ENCODE measurements at places on chromosomes 1 and 21.

DNA sequence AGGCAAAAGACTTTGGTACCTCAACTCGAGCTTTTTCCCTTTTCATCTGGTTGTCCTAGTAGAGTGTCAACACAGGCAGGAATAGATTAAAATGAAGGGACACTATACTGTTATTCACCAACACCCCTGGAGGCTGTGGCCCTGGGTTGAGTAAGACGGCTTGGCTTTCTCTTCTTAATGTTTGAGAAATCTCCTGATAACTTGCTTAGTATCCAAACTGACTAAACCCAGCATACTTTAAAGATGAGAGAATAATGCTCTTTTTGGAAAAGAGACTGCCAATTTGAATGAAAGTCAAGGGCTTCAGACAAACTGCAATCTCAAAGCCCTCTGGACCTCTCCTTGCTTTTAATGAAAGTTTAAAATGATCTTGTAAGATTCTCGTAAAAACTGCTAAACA is 2.6 kb upstream of the SLC30A1 start:
- no peak for DNase-seq

GRCh38 chr1:17393230-17393629 is 21.2 kb downstream of the PADI6 start:
- no peak for DNase-seq

DNA sequence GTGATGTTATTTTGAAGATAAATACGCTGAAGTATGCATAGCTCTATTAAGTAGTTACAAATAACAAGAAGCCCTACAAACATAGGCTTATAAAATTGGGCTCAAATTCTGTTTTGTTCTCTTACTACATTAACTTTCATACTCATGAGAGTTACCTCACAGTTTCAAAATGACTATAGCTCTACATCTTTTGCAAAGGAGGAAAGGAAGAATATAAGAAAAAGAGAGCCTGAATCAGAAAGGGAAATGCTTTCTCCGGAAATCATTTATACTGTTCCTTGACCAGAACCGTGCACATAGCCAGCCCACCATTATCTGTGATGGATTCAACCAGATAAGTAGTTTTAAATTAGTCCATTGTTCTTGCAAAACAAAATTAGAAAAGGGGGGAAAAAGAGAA is 1252.1 kb downstream of the NCAM2 start:
- DNase-seq = no peak

GRCh38 chr1:92774407-92774806 is 10.5 kb downstream of the EVI5 start:
- DNase-seq = no peak

DNA sequence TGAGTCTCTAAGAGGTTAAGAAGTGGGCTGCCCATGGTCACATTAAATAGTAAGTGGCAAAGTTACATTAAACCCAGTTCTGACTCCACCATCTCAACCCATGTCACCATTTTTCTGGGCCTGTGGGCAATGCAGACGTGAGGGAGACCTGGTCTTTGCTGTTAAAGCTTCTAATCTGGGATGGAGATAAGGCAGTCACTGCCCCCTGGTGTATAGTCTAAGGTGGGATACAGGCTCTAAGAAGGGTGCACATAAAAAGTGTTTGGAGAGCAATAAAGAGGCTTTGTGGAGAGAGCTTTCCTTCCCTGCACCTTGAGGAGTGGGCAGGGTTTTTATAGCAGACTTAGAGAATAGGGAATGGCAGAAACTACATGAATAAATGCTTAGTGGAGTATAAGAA is 141.3 kb downstream of the ROR1 start:
- no peak for DNase-seq

- no peak for DNase-seq
Measured at GRCh38 chr1:184283999-184284398, 102.8 kb upstream of the C1orf21 start.

GRCh38 chr1:243814718-243815117 is 35.3 kb downstream of the AKT3 start:
- no peak for DNase-seq

GRCh38 chr1:6143395-6143794 is 36.7 kb downstream of the CHD5 start:
- DNase-seq = no peak

DNA sequence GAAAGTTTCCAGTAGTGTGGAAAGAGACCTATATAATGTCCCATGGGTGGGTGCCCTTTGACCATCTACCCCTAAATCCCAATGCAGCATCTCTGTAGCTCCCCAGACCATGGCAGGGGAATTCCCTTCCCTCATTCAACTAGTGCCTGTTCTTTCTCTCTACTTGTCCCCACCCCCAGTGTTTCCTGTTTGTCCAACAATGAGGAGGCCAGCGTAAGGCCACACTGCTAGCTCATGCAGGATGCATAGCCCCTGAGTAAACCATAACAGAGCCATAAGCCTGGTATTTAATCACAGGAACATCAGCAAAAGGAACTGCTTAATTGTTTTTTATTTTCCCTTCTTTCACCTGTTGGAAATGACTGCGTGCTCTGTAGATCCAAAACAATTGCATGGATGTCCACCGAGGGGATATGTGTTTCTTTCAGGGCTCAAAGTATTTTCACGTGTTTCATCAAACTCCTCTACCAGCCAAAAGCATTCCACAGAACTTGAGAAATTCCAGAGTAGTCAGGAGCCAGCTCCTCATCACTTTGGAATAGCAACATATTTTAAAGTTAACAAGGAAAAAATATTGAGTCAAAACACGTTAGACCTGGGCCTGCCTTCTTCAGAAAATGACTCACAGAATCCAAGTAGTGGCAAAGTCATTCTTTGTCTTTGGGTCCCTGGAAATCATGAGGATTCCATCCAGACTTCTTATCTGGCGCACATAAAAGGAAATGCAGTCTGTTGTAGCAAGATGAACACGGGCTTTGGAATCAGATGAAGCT is 162.5 kb upstream of the SGIP1 start:
- no peak for DNase-seq

DNA sequence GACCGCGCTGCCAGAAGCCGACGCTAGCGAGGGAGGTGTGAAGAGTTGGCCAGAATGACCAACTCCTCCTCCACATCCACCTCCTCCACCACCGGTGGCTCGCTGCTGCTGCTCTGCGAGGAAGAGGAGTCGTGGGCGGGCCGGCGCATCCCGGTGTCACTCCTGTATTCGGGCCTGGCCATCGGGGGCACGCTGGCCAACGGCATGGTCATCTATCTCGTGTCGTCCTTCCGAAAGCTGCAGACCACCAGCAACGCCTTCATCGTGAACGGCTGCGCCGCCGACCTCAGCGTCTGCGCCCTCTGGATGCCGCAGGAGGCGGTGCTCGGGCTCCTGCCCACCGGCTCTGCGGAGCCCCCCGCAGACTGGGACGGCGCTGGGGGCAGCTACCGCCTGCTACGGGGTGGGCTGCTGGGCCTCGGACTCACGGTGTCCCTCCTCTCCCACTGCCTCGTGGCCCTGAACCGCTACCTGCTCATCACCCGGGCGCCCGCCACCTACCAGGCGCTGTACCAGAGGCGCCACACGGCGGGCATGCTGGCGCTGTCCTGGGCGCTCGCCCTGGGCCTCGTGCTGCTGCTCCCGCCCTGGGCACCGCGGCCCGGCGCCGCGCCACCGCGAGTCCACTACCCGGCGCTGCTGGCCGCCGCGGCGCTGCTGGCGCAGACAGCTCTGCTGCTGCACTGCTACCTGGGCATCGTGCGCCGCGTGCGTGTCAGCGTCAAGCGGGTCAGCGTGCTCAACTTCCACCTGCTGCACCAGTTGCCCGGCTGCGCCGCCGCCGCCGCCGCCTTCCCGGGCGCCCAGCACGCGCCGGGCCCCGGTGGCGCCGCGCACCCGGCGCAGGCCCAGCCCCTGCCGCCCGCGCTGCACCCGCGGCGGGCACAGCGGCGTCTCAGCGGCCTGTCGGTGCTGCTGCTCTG is 1.2 kb downstream of the GPR88 start:
- no peak for DNase-seq

- DNase-seq = no peak
Measured at GRCh38 chr1:11990303-11991032, 10.2 kb downstream of the MFN2 start.

DNA sequence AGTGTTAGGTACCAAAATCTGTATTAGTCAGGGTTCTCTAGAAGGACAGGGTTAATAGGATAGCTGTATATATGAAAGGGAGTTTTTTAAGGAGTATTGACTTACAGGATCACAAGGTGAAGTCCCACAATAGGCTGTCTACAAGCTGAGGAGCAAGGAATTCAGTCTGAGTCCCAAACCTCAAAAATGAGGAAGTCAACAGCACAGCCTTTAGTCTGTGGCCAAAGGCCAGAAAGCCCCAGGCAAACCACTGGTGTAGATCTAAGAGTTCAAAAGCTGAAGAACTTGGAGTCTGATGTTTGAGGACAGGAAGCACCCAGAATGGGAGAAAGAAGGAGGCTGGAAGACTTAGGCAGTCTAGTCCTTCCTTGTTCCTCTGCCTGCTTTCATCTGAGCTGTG is 487.5 kb upstream of the CHRM3 start:
- no peak for DNase-seq

DNA sequence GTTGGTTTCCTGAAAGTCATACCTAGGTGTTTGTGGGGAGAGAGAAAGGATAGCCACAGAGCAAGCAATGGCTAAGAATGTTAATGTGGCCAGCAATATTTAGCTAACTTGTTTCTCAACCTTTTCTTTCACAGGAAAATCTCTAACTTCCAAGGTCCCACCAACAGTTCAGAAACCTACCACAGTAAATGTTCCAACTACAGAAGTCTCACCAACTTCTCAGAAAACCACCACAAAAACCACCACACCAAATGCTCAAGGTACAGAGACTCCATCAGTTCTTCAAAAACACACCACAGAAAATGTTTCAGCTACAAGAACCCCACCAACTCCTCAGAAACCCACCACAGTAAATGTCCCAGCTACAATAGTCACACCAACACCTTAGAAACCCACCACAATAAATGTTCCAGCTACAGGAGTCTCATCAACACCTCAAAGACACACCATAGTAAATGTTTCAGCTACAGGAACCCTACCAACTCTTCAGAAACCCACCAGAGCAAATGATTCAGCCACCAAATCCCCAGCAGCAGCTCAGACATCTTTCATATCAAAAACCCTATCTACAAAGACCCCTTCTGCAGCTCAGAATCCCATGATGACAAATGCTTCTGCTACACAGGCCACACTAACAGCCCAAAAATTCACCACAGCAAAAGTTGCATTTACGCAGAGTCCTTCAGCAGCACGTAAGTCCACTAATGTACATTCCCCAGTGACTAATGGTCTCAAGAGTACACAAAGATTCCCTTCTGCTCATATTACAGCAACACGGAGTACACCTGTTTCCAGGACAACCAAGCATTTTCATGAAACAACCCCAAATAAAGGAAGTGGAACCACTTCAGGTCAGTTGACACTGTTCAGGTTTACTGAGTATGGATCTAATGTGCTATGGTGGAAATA is 15.3 kb downstream of the CD55 start:
- DNase-seq = no peak

DNA sequence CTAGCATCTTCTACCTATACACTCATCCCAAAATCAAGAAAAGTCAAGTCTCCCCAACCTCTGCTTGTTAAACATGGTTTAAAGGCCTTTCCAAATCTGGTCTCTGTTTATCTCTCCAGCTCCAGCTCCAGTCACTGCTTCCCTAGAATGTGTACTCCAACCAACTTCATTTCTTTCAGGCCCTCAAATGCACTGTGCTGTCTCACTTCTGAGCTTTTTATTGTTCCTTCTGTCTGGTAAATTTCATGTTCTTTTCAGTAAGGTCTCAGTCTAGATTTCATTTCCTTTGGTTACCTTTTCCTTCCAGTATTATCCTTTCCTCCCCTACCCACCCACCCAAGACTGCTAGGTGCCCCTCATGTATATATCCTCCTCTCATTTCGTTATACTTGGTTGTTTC is 3.7 kb downstream of the COL24A1 start:
- no peak for DNase-seq

DNA sequence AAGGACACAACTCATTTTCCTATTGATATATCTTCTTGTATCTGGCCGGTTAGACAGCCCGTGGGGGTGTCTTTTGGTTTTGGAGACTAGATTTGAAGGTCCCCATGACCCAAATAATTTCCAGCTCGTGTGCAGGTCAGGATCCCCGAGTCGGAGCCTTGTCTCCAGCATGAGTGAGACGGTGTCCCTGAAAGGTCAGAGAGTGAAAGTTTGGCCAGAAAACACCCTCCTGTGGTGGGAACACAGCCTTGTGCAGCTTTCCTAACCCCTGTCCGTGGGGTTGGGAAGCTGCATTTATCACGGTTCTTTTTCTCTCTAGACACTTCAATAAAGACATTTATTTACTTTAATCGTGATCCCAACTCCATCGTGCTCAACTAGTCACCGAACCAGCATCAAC is 17.6 kb downstream of the COQ8A start:
- DNase-seq = no peak

DNA sequence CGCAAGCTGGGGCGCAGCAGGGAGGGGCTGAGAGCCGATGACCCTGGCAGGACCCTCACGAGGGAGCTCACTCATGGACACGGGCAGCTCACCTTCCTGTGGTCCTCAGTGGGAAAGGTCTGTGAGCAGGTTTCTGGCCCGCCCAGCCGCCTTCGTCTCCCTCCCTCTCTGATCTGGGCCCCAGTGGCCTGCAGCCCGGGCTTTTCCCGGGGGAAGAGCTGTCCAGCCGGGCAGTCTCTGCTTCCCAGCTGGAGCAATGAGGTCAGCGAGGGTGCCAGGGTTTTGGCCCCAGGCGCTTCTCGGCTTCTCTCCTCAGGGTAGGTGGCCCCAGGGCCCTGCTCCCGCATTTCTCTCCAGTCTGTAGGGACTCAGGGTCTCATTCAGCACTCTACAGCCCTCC is 22.2 kb upstream of the ARHGEF16 start:
- DNase-seq = no peak

DNA sequence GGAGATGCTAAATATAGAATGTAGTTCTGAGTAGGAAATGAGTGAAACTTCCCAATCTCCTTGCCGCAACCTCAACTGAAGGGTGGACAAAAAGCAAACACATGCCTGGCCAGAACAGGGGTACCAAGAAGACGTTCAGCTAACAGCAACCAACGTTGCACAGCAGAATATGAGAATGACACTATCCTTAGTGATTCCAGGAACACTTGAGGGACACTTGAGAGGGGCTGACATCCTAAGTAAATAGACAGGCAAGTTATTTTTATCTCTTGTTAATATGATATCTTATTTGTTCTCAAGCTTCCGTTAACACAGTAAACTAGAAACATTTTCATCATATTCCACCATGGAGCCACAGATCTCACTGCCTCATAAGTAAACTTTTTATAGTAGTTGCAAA is 908 bp downstream of the KRTAP19-1 start:
- no peak for DNase-seq

DNA sequence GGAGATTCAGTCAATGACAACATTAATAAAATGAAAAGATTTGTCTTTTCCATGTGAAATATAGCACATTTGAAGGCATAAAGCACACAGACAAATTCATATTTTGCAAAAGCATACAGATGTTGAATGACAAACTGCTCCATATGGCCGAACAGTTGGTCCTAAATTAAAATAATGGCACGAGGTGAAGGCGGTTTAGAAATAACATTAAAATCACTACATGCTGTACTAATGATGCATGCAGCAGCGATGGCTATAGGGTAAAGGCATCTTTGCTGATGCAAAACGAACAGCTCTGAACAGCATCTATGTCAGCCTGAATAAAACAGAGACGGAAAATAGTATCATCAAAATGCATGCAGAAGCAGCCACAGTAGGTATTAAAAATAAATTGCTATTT is 102.6 kb downstream of the TTLL7 start:
- DNase-seq = no peak

- DNase-seq = no peak
Measured at GRCh38 chr21:41974752-41975053, 20.9 kb upstream of the C2CD2 start.

- DNase-seq = no peak
Measured at GRCh38 chr1:54407154-54407403, 885 bp upstream of the SSBP3 start.
